ENCODE measurements at places on chromosomes 3 and 15.

- no peak for DNase-seq
Measured at GRCh38 chr3:110344487-110344886, 727.1 kb upstream of the NECTIN3 start.

DNA sequence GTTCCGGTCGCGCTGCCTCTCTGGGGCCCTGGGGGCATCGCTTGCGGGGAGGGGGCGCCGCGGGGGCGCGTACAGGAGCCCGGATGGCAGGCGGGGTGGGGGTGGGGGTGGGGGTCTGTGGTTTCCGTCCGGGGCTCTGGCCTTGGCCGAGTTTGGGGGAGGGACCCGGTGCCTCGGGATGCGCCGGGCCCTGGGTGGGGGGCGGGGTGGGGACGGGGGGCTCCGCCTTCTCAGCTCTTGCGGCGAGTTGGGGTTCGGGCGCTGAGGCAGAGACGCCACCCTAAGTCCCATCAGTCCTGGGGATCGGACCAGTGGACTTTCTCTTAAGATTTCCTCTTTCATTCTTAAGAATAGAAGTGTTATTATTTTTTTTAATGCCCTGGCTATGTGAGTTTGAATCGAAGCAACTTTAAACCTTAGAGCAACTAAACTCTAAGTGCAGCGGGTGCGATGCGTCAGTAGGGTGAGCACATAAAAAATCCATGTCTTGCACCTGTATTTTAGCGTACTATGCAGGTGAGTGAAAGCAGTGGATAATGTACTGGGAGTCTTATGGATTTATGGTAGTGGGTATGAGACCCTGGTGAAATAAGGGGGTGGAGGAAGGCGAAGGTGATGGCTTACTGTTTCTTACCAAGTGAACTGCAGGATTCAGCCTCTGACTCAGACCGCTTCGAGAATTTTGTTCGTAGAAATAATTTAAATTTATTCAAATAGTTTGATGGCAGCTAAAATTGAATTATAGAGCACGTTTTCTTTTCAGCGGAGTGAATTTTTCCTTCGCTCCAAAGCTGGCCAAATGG is 762 bp downstream of the CTNNB1 start:
- no peak for DNase-seq

- DNase-seq: no peak
Measured at GRCh38 chr15:31116423-31117030, 15.0 kb upstream of the TRPM1 start.

- no peak for DNase-seq
Measured at GRCh38 chr15:59691194-59691805, 2.2 kb upstream of the BNIP2 start.
